Transverse colon (tissue), 4 donors: ENCODE measurements at places on chromosomes 1 and 21. TPM values are rescaled to one million over a fixed set of nuclear protein-coding genes. Genes with fewer than 3 reads are reported as not detected.

- no peak for DNase-seq
Measured at GRCh38 chr1:104856518-104856917, 1106.8 kb downstream of the AMY1C start.

- DNase-seq: no peak
Measured at GRCh38 chr1:239868058-239868832, 223.4 kb upstream of the FMN2 start.

- DNase-seq: no peak
Measured at GRCh38 chr21:32587120-32587519, 1.8 kb upstream of the TCP10L start.

The NTRK1 gene
- 0.64 TPM for total RNA-seq

GRCh38 chr1:54997711-54997986 is 1.1 kb upstream of the BSND start:
- no peak for DNase-seq

DNA sequence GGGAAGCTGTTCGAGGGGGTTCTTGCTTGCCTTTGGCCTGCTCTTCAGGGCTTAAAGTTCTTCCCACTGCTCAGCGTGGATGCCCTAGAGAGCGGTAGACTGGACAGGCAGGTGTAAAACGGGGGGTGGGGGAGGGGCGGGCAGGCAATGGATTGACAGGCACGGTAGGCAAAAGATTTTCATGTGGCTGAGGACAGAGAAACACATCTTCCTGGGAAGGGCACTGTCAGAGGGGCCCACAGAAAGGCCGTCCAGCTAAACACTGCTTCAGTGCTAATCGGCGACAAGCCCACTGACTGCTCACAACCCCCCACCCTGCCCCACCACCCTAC is 412 bp downstream of the ABCA4 start:
- DNase-seq: no peak

- no peak for DNase-seq
Measured at GRCh38 chr21:42746240-42746592, 92.8 kb downstream of the PDE9A start.

DNA sequence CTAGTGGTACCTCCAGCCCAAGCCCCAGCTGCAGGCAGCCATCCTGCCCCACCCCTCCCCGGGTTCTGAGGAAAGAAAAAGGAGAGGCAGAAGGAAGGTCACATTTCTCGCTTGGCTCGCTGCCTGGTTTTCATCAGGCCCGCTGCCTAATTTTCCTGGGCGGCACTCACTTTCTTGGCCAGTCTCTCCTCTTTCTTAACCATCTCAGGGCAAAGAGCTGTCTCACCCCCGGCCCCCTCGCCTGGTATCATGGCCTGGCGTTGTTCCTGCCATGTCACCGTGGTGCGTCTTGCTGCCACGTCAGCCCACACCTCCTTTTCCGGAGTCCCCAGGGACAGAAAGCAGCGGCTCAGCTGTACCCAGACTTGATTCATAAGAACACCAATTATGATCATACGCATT is 26.6 kb upstream of the CASZ1 start:
- DNase-seq: no peak

The CACHD1 gene
- 3.2 TPM for total RNA-seq

- no peak for DNase-seq
Measured at GRCh38 chr1:112687361-112687760, 12.9 kb downstream of the MOV10 start.

DNA sequence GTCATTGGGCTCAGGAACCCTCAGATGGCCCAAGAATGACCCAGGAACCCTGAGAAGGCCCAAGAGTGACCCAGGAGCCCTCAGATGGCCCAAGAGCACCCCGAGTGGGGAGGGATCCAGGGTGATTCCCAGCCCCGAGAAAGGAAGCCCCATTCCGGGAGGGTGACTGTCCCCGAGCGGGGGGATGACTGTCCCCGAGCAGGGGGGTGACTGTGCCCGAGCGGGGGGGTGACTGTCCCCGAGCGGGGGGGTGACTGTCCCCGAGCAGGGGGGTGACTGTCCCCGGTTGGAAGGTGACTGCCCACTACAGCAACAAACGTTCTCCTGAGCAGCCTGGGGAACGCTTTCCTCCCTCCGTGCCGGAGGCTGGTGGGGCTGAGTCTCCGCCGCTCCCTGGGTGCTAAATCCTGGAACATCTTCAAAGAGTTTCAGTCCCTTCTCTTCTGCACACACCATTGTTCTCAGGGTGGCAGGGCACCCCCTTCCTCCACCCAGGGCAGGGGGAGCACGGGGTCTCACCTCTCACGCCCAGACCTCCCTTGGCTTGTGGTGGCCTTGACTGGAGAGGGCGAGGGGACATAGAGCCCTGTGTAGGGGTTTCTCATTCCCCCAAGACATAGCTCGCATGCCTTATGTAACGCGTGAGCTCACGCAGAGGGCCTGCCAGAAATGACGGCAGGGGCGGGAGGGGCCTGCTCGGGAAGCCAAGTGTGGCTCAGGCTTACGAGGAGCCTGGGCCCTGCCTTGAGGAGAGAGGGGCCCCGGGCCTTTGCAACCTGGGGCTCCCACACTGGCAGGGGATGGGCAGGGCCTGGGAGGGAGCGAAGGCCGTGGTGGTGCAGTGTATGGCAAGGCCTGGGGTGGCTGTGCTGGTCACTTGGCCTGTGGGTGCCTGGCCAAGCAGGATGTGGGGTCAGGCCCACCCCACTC is 14.3 kb upstream of the SKI start:
- DNase-seq: peak; percentile 71

The GJA9 gene
- not detected for total RNA-seq
